Kidney capillary endothelial cell (primary cell): ENCODE measurements at places on chromosomes 6 and 20.

GRCh38 chr6:150937132-150937906 is 71.8 kb downstream of the MTHFD1L start:
- no peak for DNase-seq

DNA sequence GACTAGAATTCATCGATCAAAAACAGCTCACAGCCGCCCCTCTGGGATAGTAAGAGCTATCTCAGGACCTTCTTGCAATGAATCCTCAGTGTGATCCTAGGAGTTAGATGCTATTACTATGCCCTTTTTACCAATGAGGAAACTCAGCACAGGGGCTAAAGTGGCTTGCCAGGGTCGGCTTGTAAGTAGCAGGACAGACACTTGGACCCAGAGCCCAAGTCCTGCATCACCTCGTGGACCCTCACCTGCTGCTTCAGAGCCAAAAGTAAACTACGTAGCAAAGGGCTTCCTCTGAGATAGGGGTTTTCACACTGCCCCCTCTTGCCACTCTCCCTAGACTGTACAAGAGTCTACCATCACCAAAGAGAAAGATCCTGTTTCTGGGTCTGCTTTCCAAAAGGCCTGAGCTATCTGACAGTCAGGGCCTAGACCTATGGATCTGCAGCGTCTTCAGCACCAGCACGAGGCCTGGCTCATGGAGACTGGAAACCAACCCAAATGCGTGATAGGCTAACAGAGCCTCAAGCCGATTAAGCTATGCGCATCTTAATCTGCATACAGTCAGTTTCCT is 172.3 kb downstream of the ANKRD60 start:
- DNase-seq: no peak

GRCh38 chr6:151494235-151494935 is 568 bp downstream of the CCDC170 start:
- DNase-seq: no peak

GRCh38 chr6:110934381-110934898 is 24.1 kb upstream of the GTF3C6 start:
- no peak for DNase-seq

DNA sequence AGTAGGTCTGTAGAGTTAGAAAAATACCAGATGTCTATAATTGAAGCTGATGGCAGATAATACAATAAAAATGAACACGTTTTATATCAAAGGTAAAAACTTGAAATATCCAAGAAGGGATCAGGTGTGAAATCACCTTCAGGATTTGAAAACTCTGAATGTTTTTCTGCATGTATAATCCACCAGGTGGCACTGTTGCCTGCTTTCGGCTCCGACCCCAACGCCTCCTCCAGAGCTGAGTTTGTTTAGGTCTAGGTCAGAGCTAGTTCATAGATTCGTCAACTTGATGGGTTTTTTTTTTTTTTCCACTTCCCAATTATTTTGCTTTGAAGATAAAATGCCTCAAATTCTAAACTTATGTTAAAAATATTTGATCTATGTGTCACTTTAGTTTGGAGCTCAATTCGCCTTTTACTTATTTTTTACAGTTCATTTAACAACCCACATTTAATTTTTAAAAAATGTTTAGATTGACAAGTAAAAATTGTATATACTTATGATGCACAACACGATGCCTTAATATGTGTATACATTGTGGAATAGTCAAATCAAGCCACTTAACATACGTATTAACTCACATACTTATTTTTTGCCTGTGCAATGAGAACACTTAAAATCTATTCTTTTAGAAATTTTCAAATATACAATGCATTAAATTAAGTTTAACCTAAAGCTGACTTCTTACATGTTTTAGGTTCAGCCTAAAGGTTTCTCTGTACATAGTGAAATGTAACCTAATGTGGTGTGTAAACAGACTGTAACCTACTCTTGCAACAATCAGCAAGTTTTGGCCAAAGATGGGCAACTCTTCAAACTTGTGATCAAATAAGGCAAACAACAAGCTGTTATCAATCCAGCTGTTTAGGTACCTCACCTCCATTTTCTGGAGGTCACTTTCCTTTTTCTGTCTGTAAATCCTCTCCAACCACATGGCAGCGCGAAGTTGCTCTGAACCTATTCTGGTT is 39.4 kb upstream of the ENPP4 start:
- peak; percentile 44 for DNase-seq

DNA sequence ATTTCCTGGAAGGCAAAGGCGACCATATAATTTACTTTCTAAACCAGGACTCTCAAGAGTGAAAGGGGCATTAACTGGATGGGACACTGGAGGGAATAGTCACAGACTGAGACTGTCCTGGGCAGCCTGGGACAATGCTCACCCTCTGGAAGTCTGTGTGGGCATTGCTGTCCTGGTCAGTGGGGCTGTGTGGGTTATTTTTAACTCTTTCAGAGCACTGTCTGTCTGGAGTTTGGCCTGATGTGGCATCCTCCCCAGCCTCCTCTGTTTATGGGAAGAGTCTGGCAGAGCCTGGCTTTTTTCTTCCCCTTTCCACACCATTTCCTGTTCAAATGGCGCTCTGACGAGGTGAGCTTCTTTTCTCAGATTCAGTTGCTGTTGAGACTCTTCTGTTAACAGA is 11.7 kb downstream of the DAAM2 start:
- no peak for DNase-seq

- DNase-seq: no peak
Measured at GRCh38 chr6:18327626-18328025, 59.5 kb upstream of the RNF144B start.

GRCh38 chr6:70282312-70282918 is 20.5 kb downstream of the COL9A1 start:
- DNase-seq: no peak
